ENCODE measurements at places on chromosomes 7 and 10.
A peak's percentile ranks its signal among the peaks of the same experiment; 100 is the strongest.

- no peak for DNase-seq
Observed at GRCh38 chr10:43980313-43980712, 331.6 kb upstream of the ZNF32 start.

- DNase-seq = no peak
Observed at GRCh38 chr7:18445916-18446520, 49.5 kb upstream of the HDAC9 start.

DNA sequence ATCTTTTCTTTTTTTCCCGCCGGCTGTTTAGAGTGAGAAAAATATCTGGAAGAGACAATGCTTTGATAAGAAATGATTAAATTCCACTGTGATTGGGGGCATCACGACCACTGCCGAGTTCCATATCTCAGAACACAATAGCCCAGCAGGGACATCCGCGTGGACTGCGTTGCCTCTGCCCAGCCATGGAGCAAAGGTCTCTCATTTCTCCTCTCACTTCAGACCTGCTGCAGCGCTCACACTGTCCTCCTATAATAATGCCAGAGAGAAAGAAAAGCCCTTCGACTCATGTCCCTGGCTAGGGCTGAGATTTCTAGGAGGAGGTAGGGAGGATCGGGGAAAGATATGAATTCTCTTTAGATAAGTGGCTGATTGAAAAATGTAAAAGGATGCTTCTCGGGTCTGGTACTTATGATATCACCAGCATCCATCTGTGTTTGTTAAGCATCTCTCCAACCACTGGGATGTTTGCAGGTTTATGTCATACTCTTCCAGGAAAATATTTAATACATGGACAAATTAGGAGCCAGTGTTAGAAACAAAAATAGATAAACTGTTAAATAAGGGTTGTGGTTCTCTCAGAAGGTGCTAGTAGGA, 472.9 kb upstream of the AKR1E2 start:
- no peak for DNase-seq

DNA sequence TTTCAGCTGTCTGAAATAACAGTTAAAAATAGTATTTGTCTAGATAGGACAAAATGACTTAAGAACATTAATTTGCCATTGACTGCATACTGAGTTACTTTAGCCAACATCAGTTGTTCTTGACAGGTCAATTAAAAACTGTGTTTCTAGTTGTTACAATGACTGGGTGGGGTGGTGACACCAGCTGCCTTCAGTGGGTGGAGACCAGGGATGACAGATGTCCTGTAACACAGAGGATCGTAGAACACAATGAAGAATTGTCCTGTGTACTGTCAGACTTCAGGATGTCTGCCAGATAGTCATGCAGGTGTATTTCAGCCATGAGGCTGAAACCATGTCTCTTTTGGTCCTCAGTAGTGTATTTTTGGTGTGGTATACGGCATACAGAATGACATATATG, 24.4 kb downstream of the TRUB1 start:
- DNase-seq = no peak

- peak; percentile 93 for DNase-seq
Observed at GRCh38 chr7:80918909-80919721, at the start of gene SEMA3C. Gene SEMA3C (minus strand): TSS chr7:80919051. CDS start chr7:80916781, 2,270 bp downstream.

DNA sequence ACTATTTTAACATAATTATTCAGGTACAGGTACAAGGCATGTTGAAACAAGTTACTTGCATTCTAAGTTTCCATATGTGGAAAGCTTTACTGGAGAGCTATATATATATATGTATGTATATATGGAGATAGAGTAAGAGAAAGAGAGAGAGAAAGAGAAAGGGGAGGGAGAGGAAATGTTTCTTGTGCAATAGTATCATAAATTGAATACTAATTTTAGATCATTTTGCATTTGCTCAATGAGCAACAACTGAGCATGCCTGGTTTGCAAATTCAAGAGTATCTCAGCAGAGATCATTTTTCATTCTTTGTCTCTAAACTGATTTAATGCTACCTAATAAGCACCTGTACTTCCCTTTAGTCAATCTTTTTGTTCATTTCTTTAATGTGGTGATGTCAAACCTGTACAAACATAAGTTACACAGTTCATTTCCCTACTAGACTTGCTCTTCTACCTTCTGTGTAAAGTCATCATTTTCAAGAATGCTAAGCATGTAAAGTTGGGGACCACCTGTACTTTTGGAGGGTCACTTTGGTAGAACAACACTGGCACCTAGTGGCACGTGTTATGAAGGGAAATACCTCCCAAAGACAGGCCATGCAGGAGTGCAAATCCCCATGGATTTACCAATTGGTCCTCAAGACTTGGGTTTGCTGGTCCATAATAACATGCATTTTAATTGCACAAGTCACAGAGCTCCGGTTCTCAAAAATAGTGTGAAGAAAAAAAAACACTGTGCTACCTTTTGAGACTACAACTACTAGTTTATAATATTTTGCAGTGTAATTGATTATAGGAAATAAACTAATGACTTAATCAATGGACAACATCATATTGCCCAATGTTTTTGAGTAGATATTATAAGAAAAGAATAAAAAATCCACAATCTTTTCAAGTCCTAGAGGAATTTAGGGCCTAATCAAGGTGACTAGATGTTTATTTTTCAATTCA, 431.2 kb upstream of the IGFBP3 start:
- DNase-seq = peak; percentile 39

DNA sequence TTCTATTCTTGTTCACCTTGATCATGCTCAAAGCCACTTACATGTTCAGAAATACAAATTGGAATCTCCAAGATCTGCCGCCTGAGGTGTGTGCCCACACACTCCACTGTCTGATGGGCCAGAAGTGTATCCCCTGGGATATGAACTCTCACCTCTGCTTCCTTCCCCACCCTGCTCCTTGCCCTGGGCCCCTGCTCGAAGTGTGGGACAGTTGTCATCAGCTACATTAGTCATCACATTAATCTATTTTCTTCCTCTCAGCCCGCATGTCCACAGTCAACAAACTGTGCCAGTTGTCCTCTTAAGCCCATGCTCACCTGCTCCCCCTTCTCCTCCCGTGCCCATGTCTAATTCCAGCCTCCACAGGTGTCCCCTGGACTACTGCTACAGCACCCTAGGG, 154.7 kb downstream of the PTPN20 start:
- DNase-seq = no peak

DNA sequence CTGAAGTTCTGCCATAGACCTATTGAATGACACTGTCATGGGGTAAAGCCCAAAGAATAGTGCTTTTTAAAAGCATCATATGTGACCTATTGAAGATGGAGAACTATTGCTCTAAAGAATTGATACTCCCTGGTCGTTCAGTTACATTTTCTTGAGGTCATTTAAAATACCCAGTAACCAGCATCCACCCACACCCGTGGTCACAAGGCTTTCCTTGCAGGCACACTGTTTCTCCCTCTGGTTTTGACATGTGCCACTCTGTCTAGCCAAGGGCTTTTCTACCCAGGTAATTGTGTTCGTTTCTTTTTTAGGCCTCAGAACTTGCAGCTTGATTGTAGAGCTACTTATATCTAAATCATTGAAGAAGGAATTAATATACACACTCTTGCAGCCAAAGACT, 68.3 kb upstream of the LYZL2 start:
- DNase-seq = no peak

GRCh38 chr10:124532106-124532641, 70.6 kb downstream of the LHPP start:
- DNase-seq = no peak

DNA sequence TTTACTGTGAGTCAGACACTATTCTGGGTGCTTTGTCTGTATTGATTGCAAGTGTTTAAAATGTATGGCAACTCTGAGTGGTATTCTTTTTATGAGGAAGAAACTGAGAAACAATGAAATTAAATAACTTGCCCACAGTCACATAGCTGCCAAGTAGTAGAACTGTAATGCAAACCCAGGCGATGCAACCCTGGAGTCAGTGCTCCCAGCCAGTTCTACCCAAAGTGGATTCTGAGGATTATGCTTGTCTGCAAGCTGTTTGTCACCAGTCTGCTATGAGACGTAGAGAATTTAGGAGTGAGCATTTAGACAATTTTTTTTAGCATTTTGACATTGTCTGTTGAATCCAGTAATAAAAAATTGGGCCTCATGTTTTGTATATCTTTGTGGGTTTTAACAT, 306.0 kb upstream of the LRGUK start:
- DNase-seq = no peak
